ENCODE measurements at places on chromosomes 7 and 10.

DNA sequence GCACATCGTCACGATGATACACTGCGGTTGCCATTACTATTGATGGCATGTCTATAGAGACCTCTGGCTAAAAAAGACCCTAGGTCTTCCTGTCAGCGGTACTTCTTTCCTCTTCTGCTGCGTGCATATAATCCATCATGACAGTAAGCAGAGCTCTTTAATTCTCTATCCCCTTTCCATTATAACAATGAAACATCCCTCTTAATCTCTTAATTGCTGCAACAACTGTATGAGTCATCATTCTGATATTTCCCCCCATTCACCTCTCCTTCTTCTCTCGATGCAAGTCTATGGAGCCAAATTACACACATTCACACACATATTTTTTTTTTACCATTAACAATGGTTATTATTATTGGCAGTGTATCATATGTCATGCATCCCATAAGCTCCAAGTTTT lies 45.2 kb upstream of the AKR1E2 start:
- DNase-seq: no peak

DNA sequence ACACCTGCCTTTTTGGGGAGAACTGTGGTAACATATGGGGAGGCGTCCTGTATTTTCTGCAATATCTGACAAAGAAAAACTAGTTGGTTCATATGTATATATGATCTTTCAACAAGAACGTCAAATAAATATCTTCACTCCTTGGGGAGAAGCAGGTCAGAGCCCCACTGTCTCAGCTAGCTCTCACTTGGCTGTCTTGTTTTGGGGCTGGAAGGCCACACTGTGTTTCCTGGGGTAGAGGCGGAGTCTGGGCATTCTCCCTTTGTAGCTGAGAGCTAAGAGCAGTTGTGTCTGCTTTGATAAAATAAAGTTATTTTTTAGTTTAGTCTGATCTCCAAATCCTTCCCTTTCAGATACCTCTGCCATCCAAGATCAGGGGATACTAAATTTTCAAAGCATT lies 83.9 kb upstream of the IGFBP3 start:
- DNase-seq: no peak

GRCh38 chr7:131527456-131527855 lies 29.0 kb downstream of the PODXL start:
- no peak for DNase-seq

DNA sequence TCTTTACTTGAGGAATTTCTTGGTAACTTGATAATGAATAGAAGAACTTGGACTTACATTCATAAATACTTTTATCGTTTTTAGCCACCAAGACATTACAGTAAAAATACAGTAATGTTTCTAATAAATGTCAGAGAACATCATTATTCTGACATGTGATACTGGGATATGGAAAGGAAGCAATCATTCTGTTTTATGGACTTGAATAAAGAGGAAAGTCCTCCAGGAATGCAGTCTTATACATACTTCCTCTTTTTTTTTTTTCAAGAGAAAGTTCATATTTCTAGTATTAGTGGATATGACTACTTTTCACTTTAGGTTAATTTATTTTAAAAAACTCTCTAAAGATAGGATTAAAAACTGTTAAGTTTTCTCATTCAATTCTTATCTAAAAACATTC lies 220.0 kb upstream of the SEMA3C start:
- no peak for DNase-seq

DNA sequence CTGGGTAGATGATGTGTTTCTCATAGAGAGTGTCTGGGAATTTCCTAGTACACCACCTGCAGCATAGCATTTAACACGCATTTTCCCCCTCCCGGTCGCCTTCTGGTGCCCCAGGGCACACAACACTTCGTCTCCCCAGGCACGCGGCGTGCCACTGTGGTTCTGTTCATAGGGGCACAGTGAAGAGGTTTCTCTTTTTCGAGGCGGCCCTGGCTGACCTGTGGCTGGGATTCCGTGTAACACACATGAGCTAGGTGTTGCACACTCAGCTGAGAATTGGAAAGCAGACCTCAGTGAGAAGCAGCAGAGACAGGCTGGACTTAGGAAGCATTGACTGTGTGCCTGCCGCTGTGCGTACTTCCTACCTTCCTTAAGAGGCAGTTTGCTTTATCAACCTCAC lies 214.3 kb upstream of the SHH start:
- DNase-seq: no peak

DNA sequence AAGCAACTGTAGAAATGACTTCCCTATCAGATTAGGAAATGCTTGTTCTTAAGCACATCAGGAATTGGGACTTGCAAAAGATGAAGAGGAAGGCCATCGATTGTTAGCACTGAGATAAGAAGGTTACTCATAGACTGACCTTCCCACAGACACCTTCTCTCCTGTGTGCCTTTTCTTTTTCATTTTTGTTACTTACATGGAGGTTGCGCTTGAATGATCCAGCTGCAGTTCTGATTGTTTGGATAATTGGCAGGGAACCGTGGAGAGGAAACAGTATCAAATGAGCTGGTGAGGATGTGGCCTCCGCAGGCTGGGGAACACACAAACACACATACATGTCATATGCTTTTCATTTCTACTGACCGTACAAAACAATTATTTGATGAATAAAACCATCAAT lies 134.9 kb upstream of the RSU1 start:
- DNase-seq: no peak

DNA sequence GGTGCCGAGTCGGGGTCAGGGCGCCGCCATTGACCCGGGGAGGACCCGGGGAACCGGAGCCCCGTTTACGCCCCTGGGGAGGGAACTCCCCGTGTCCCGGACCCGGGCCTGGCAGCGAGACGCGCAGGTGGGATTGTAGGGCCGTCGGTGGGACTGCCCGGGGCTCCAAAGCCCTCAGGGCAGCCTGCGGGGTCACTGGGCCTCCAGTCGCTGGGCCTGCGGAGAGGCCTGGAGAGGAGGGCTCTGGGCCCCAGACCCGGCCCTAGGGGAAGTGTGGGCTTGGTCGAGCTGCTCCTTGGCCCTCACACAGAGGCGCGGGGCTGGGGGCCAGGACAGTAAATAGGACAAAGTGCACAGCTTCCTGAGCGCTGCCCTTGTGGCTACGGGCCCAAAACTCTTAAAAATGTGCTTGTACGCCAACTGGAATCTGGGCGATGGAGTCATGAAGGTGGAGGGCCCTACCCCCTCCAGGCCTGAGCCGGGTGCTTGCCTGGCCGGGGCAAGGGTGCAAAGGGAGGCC lies 657 bp downstream of the ECHDC3 start:
- no peak for DNase-seq

- peak; percentile 80 for DNase-seq
Observed at GRCh38 chr10:63236113-63236935, 103.2 kb downstream of the NRBF2 start.

DNA sequence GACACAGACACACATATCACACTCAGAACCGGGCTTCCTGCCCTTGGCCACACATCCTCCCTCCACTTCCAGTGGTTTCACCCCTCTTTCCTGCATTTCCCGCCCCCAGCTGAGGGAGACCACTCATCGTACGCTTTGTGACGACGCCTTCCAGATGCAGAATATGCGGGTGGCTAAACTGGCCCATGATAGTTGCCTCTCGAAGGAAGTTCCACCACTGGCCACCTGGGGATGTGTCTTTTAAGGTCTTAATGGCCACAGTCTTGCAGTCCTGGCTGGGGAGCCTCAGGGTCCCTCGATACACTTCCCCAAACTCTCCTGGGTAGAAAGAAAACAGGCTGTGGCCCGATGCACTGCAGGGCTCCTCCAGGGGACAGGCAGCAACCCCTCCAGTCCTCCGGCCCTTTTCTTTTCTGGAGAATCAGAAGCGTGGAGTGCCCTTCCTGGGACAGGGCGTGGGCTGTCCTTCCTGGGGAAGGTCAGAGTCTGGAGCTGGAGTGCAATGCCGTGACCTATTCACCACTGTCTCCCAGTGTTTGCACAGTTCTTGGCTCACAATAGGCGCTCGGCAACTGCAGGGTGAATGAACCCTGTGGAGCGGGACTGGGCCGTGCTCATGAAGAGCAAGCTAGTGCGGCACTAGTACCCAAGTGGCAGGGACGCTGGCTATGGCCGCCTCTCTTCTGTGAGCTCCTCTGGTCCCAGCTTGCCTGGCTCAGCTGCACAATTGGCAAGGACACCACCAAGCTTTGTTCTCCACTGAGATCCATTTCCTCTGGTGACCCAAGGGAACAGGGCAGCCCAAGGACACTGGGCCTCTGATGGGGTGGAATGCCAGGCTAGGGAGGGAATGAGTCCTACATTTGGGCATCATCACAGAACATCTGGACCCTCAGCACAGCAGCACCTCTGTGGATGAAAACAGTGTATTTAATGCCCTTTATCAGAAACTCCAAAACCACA lies 13.2 kb downstream of the EPHA1 start:
- no peak for DNase-seq

DNA sequence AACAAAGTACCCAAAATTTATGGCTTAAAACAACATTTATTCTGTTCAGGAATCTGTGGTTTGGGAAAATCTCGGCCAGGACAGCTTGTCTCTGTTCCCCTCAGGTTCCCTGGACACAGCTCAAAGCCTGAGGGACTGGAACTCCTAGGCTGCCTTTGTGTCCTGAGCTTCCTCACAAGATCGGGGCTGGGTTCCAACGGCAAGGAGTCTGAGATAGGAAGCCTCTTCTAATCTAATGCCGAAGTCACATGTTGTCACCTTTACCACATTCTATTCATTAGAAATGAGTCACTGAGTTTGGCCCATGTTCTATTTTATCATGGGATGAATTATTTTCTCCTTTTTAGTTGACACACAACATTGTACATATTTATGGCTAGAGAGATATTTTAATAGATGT lies 80.5 kb downstream of the ANKRD26 start:
- DNase-seq: no peak

- no peak for DNase-seq
Observed at GRCh38 chr10:104925232-104925851, 284.3 kb downstream of the SORCS3 start.

DNA sequence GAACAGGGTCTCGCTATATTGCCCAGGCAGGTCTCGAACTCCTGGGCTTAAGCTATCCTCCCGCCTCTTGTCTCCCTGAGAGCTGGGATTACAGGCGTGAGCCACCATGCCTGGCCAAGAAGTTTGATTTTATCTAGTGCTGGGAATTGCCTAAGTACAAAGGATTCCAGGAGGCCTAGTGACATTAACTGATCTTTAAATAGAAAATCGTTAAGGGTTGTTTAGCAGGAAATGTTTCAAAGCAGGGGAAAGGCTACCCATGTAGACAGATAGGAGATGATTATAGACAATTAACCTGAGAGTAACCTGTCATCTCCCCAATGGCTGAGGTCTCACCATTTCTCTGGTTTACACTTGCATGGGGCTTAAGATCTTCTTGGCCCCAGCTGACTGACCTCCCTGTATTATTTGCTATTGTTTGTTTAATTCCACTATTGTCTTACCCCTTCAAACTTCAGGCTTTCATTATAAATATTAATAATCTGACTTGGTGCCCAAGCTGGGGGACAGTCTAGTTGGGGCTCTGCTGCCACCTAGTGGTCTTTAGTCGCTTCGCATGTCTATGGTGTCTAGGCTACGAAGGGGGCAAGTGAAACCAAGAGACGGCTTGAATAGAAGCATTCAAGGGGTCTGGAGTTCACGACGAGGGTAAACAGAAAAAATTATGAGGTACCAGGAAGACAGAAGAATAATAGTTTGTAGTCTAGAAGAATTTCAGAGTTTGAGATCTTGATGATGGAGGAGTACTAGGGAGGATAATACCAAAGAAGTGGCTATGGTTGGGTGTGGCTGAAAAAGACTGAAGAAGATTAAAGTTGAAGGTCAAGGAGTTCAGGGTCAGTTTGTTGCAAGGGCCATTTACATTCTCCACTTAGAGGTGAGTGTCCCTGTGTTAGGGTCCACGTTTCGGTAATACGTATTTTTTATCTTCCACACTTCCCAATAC lies 40.4 kb upstream of the BPGM start:
- no peak for DNase-seq

DNA sequence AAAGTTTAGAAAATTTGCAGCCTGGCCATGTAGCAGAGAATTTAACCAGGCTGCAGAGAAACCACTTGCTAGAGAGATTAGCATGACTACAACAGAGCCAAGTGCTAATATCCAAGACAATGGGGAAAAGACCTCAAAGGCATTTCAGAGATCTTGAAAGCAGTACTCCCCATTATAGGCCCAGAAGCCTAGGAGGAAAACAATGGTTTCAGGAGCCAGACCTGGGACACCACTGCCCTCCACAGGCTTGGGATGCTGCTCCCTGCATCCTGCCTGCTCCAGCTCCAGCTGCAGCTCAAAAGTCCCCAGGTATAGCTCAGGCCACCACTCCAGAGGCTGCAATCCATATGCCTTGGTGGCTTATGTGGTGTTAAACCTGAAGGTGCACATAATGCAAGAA lies 101.5 kb upstream of the TMEM72 start:
- DNase-seq: no peak

- DNase-seq: no peak
Observed at GRCh38 chr7:33075818-33076518, 13.4 kb upstream of the NT5C3A start.

DNA sequence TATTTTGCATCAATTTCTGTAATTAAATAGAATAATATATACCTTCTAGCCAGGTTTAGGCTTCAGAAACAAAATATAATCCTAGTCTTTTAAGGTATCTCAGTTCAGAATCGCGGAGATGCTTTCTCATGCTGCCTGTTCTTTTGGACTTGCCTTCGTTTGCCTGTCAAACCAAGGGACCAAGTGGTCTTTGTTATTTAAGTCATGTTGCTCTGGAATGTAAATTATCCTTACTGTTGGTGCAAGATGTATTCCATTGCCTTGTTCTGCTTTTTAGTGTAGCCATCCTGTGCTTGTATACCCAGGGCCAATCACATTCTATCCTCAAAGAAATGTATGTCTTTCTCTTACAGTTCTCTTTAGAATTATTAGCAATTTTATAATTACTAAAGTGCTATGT lies 1.1 kb upstream of the GIMAP4 start:
- no peak for DNase-seq
